ENCODE measurements at places on chromosomes 3 and 15. TPM values are rescaled to one million over a fixed set of nuclear protein-coding genes. Genes with fewer than 3 reads are reported as not detected.
A peak's percentile ranks its signal among the peaks of the same experiment; 100 is the strongest.

DNA sequence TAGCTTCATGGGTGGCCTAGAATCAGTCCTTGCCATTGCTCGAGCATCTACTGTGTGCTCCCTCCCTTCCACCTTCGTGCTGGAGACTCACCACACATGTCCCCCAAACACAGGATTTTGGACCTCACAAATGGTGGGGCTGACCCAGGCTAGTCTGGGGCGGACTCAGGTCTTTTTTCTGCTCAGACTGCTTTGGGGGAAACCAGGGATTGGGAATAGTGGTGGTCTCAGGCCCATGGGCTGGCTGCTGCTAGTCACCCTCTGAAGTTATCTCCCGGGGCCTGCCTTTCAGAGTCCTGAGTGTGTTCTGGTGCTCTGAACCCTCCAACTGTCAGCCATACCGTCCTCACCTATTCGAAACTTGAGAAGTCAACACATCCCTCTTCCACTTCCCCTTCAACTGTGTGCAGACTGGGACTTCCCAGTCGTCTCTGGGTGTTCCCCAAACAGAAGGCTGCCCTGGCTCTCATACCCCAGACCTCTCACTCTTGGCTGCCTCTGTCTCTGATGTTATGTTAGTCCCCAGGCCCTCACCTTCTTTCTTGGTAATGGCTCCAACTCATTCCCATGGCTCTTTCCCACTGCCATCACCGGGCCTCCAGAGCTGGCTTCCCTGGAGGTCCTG is 46.0 kb downstream of the PPCDC start:
- DNase-seq: no peak

DNA sequence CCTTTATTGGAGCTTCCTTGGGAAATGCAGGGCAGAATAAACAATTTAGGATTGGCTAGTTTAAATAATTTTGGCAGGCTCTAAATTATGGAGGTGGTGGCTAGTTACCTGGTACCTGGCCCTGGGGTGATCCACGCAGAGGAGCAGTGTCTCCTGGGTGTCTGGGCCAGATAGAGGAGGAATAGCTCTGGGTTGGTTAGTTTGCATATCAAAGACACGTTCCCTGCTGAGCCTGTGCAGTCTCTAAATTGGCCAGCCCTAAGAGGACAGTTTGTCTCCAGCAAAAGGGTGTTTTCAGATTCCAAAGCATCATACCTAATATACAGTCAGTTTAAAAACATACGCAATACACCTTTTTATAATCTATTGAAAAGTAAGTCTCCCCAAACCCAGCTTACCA is 333.3 kb upstream of the TPM1 start:
- DNase-seq: no peak

DNA sequence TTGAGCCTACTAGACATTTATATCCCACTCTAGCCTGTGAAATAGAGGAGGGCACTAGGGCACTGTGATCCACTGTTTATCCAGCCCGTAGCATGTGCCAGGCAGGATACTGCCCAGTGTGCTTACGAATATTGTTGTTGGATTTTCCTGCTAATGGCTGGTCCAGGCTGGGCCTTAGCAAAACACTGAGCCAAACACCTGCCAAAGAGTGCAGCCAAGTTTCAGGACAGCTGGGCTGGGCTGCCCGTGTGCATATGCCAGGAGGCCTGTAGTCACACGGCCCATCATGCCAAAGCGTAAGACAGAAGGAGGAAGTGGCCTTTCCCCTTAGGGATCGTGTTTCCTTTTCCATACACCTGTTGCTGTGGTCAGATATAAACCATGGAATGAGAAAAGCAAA is 54.5 kb upstream of the ABHD10 start:
- no peak for DNase-seq

DNA sequence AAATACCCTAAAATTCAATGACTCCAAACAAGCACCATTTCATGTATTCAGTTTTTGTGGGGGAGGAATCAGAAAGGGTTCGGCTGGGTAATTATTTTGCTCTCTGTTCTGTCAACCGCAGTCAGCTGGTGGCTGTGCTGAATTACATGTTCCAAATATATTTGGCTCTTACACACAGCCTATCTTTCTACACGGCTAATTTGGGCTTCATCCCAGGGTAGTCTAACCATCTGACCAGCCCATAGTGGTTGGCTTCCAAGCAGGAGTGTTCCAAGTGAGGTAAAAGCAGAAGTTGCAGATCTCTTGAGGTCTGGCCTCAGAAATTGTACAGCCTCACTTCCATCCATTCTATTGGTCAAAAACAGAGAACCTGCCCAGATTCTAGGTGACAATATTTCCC is 760.8 kb upstream of the SEMA6D start:
- no peak for DNase-seq

DNA sequence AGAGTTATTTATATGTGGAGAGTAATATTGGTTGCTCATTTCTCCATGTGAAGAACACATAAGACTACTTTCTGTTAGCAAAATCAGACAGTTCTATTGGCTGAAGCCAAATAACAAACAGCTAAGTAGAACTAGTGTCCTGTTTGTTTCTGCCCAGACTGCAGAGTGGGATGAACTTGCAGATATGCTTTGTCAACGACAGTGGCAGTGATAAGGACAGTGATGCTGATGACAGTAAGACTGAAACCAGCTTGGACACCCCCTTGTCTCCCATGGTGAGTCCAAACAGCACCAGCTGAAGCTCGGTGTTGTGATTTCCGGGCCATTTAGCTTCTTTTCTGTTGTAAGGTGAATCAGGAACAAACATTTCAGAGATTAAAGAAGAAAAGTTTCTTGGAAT is 102.6 kb upstream of the IL12A start:
- DNase-seq: no peak

DNA sequence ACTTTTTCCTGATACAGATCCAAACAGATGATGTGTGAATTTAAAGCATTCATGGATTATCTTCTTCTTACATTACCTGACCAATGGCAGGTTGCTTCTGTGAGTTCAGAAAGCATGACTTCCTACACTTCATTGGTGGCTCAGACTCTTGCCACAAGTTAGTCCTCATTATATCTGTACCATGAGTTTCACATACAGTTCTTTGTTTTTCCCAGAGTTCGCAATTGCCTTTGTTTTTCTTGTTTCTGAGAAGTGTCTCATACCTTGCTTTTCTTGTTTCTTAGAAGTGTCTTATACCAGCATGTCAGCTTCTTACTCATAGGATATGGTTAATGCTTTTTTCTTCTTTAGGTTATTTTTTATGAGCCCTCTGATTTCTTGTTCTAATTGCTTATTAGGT is 133.8 kb upstream of the TLE3 start:
- DNase-seq: no peak

DNA sequence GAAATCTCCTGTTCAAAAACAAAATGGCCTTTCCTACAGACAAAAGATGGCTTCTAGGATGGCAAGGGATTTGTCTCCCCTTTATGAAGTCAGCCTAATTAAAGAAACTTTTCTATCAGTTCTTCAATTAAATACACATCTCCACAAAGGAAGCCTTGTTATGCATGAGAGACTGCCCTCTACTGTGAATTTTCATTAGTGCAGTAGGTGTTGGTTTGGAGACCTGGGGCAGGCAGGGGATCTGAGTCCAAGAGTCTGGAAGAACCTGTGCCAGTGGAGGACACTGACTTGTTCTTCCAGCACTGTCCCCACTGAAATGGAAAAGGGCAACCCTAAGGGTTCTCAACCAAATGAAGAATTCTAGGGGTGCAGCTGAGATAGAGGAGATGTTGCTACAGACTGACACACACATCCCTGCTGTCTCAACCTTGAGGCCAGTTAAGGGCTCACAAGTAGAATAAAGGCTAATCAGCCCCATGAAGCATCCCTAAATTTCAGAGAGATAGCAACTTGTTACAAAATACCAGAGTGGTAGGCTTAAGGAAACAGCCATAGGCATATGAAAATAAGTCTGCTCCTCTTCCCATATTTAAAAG is 174.0 kb upstream of the PRICKLE2 start:
- peak; percentile 49 for DNase-seq

DNA sequence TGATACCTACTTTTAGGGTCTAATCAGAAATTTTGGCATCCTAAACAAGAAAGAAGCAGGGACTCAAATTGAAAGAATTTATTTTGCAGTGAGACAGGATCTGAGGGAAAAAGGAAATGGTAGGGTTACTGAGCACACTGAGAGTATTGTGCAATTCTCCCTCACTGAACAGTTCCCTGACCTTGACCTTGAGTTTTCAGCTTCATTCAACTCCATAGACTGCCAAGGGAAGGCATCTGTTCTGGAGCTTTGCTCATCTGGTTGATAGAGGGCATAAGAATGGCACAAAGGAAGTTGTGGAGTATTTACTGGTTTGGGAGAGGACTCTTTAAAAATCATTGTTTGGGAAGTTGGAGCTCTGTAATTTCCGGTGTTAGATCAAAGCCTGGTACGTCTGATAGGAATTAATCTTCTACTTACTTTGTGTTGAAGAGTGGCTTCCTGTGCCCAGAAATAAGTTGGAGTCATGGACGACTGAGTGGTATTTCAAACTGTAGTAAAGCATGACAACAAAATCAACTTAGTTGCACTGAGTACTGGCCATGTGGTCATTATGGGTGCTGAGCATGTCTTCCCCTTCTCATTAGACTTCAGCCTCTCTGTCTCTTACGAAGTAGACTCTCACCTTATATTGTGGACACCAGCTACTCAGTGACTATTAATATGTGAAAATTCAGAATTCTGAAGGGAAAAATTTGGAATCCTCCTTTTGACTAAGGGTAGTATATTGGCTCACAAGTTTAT is 40.8 kb downstream of the CLDN1 start:
- DNase-seq: peak; percentile 28

GRCh38 chr3:46508850-46509591 is 11.2 kb downstream of the RTP3 start:
- no peak for DNase-seq

DNA sequence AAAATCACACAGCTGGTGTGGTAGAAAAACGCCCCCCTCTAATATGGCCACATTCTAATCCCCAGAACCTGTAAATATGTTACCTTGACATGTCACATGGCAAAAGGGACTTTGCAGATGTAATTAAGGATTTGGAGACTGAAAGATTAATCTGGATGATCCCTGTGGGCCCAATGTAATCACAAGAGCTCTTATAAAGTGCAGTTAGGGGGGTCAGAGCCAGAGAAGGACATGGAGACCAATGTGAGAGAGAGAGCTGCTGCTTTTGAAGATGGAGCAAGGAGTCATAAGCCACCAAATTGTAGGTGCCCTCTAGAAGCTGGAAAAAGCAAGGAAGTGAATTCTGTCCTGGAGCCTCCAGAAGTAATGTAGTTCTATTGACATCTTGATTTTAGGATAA is 152.6 kb downstream of the PEX5L start:
- no peak for DNase-seq

DNA sequence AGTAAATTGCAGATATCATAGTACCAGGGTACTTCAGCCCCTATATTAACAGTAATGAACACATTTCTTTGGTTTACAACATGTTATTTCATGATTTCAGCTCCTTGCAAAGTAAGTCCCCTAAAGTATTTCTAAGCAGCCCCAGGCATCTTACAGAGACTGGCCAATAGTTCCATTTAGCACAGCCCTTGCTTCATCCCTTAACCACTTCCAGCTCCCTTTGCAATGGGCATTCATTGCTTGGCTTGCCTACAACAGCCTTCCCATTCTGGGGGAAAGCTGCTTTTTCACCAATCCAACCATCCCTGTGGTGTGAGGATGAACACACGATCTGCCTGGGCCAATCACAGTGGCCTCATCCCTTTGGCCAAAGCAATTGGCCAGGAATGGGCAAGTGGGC is 67.2 kb upstream of the XCR1 start:
- DNase-seq: no peak

DNA sequence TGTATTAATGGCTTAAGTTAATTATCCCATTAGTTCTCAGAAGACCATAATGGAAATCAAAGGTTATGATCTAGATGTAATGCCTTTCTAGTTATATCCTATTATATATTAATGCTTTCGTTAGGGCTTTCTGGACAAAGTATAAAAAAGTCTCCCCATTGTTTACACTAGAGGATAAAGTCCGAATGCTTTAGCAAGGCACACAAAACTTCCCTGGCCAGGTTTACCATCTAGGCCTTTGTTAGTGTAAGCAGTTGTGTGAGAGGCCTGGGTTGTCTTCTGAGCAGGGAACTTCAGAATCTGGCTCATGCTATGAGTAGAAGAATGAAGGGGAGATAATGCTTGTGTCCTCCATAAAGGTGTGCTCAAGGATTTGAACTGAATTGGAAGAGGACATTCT is 106.3 kb upstream of the MEIS2 start:
- no peak for DNase-seq

- no peak for DNase-seq
Observed at GRCh38 chr15:65081758-65082157, 5.2 kb downstream of the KBTBD13 start.

DNA sequence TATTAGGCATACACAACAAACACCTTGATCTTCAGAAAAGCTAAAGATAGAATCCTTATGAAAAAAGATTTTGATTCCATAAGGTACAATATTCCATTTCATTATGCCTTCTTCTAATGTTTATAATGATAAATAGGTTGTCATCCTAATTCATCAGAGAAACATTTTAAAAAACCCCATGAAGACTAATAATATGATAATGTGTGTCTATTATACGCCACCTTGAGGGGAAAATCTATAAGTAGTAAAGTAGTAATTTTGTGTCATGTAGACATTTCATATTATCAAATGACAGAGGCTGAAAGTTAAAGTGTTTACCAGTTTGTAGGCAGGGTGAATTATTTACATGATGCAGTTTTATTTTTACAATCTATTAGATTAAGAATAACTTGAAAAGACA is 524.3 kb downstream of the GBE1 start:
- no peak for DNase-seq

DNA sequence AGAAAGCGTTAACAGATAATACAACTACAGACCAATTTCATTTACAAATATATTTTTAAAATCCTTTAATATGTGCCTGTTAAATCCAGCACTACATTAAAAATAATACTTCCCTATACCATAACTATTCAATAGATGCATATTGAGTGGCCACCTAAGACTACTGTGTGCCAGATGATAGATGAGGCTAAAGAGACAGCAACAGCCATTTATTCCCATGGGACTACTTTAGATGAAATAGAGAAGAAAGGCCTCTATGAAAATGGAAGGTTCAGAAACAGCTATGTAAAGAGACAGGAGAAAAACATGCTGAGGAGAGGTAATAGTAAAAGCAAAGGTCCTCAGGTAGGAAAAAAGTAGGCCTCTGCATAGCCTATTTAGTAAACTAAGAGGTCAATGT is 358.1 kb downstream of the ULK4 start:
- DNase-seq: no peak

DNA sequence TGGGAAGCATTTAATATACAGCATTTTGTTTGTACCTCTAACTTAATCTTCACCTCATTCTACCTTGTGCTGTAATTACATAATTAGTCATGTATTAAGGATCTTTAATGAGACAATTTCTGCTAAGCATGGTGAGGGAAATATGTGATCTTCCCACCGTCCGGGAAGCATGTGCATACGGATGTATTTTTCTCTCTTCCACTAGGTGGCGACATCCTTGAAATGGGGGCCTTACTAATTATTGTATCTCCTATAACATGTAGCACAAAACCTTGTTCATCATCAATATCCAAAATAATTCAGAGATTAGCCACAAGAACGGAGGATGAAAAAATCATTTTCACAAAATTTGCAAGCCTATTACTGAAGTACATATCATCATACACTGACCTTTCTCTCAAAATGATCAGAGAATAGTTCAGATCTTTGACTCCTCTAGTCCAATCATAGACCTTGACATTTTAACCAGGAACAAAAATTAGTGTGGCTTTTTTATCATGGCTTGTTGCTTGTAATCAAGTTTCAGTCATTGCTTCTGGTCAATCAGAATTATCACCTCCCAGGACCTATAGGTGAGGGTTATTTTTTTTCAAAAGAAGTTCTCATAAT is 148.9 kb upstream of the GBE1 start:
- DNase-seq: peak; percentile 65

The RPP25 gene
- total RNA-seq: 22.5 TPM

The ACTC1 gene
- total RNA-seq: not detected

The LRRN1 gene
- total RNA-seq: not detected

The FOXB1 gene
- total RNA-seq: not detected

The CHDH gene
- total RNA-seq: 0.24 TPM

The DHX36 gene
- total RNA-seq: 121 TPM

Measured in A673 (cell line).